ENCODE measurements at places on chromosomes 5 and 9.

GRCh38 chr5:35237580-35238376 lies 7.5 kb upstream of the PRLR start:
- no peak for DNase-seq

DNA sequence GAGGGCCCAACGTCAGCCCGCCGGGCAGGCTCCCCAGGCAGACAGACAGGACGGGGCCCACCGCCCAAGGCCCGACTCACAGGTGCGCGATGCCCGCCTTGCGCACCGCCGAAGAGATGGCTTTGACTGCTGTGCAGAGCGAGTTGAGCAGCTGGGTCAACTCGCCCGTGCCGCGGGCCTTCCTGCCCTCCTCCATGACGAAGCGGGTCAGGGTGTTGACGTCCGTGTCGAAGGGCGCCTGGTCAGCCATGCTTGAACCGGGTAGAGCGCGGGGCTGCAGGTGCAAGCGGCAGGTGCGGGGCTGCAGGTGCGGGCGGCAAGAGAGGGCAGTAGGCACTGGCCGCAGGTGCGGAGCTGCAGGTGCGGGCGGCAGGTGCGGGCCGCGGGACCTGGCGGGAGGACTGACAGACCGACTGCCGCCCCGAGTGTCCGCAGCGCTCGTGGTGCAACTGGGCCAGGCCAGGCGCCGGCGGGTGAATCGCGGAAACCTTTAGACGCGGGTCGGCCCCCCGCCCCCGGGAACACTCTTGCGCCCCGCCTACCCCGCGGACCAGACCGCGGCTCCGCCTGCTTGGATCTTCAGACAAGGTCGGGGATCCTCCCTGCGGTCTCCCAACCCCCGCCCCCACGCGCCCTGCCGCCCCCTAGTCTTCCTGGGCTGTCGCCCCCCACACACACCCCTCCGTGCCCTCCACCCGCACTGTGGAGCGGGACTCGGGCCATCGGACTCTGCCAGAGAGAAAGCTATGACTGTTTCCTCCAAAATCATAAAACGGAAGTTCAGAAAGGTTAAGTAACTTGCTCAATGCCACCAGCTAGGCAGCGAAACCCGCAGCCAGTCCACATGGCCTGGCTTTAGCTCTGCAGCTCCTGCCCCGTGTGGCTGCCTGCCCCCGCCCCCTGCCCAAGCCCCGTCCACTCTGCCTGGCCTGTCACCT lies at the start of gene FBP1:
TSS of gene FBP1 (minus strand) at position 458 of the 938 bp plus-strand sequence. CDS start at position 250, 208 bp downstream.
- no peak for DNase-seq

GRCh38 chr5:170570476-170570875 lies 66.7 kb downstream of the KCNIP1 start:
- no peak for DNase-seq

DNA sequence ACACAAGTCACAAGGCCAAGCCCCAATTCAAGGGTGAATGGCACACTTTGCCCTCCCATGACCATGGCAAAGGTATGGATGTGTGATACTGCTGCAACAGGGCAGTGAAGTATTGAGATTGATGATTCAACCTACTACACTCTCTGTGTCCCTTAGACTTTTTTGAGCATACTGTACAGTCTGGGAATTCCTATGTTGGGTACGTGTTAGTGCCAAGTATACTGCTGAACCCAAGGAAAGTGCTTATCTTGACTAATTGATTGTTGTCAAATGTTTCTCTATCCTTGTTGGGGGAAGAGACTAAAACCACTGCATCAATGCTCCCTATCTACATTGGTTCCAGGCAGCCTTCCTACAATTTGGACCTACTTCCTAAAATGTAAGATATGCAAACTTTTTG lies 93.7 kb downstream of the NDFIP1 start:
- DNase-seq: no peak

GRCh38 chr5:178439493-178440180 lies 150.6 kb downstream of the COL23A1 start:
- DNase-seq: peak; percentile 31

GRCh38 chr5:14296533-14297331 lies 153.6 kb downstream of the TRIO start:
- no peak for DNase-seq

DNA sequence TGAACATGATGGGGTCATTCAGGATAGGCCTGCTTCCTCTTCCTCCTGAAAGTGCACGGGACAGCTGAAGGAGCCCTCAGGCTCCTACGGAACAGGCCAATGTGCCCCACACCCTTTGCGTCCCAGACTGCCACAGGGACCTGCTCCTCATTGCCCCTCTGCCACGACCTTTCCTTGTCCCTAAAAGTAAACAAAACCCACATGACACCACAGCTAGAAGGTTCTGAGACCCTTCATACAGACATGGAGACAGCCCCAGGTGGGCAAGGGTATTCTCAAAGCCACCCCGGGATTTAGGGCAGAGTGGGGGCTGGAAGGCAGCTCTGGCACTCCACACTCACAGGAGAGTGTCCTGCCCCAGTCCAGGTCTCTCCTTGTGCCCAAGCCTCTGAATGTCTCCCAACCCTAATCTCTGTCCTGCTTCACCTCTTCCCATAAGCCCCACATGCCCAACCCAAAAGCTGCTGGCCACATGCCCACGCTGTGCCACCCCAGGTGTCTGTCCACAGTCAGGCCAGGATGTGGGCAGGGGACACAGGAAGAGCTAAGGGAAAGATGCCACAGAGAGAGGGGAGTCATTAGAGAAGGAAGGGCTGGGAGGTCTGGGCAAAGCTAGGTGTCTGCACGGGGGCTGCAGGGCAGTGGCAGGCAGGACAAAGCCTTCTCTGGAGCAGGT lies 800 bp downstream of the AMBP start:
- peak; percentile 33 for DNase-seq

DNA sequence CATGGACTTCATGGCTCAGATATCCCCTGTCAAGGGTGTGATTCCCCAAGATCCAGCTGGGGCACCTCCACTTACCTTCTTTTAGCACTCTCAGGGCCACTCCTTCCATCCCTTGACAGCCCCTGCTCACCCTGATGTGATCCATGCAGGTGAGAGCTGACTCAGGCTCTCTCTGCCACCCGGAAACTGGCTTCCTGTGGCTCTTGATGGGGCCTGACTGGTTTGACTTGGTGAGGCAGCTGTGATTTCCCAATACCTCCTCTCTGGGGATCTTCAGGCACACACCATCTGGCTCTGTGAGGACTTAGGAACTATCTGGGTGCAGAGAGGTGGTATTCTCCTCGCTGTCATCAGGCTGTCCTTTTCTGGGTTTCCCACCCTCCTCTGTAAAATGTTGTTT lies 7.9 kb upstream of the FAT2 start:
- no peak for DNase-seq

DNA sequence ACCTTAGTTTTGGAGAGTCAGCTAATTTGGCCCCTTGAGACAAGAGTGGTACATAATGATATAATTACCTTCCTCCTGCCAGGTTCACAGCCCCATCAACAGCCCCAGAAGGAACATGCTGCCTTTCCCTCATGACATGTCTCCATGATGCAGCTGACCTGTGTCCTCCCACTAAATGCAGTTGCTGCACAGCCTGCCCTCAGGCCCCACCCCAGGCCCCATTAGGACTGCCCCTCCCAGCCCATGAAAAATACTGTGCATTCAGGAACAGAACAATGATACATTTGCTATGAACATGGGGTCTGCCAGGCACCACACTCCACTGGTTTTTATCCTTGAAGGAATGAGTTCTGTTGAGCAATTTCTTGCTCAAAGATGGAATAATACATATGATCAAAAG lies 176.4 kb downstream of the C5orf15 start:
- no peak for DNase-seq

DNA sequence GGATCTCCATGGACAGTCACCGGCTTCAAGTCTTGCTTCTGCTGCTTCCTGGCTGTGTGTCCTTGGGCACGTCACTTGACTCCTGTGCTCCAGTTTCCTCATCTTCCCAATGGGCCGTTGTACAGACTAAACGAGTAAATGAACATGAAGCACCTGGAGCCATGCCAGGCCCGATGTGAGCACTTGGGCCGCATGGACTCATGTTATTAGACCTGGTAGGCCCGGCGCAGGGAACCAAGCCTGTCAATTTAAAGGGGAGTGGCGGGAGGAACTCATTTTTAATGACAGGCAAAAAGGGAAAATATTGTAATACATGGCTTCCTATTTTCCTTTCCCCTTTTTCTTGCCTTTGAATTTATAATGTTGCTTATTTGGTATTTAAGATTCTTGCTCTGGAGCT lies 47.5 kb downstream of the TENT4A start:
- DNase-seq: peak; percentile 64

DNA sequence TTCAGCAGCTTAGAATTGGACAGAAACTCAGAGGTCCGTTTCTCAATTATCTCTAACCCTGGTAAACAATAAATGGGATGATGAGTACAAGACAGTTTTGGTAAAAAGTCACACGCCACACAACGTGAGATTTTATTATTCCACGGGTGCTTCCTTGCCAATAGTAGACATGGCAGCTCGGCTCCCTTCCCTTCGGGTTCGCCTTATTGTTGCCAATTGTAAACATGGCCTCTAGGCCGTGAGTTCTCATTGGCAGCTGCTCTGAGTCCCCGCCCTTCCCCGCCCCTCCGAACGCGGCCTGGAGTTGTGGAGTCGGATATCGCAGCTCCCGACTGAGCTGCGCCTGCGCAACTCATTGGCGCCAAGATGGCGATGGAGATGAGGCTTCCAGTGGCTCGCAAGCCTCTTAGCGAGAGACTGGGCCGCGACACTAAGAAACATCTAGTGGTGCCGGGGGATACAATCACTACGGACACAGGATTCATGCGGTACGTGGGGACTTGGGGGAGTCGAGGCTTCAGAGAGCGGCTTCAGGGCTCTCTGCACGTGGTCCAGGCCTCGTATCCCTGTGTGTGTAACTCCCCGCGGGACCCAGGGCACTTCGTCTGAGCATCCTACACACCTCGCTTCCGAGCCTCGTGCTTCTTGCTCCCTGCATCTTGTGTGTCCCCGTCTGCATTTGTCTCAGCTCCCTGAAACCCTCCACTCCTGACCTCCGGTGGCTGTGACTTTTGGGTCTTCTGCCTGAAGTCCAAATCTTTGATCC lies at the start of gene EXOSC2:
TSS of gene EXOSC2 (plus strand) at position 355 of the 766 bp plus-strand sequence. CDS start at position 367, 12 bp downstream.
- peak; percentile 99 for DNase-seq

- DNase-seq: no peak
These were observed 108.9 kb downstream of the PAM start for GRCh38 chr5:102863764-102864560.
